T-cell (primary cell): ENCODE measurements at places on chromosomes 1 and 21.

DNA sequence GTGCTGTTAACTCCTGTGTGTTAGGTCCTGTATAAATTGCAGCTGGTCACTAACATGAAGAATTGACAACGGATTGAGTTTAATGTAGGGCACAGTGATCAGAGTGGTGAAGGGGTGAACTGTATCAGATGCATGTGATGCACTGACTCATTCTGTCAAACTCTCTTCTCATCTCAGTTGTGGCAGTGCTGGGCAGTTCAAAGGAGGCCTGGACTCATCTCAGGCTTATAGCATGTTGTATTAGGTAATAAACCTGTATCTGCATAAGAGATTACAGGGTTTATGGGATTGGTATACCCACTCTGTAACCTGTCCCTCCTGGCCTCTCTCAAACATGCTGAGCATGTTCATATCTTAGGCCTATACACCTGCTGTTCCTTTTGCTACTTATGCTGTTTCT, 12.4 kb upstream of the GBP3 start:
- DNase-seq: no peak

DNA sequence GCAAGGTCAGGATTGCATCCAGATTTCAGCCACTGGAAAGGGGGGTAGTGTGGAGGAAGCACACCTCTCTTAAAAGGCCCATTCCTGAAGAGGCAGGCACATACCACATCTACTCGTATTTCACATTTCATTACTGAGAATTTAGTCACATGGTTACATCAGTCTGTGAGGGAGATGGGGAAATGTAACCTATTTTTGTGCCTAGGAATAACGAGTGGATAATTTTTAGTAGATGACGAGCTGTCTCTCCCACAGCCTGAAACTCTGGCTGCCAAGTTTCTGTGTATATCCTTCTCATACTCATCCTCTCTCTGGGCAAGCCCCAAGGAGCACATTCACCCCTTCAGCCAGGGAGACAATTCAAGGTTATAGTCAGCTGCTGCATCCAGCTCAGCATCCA, 10.3 kb upstream of the C21orf91 start:
- no peak for DNase-seq

GRCh38 chr1:11725616-11726015, 10.3 kb upstream of the AGTRAP start:
- no peak for DNase-seq

- no peak for DNase-seq
These were observed 8.8 kb upstream of the THEM4 start for GRCh38 chr1:151918156-151918555.

DNA sequence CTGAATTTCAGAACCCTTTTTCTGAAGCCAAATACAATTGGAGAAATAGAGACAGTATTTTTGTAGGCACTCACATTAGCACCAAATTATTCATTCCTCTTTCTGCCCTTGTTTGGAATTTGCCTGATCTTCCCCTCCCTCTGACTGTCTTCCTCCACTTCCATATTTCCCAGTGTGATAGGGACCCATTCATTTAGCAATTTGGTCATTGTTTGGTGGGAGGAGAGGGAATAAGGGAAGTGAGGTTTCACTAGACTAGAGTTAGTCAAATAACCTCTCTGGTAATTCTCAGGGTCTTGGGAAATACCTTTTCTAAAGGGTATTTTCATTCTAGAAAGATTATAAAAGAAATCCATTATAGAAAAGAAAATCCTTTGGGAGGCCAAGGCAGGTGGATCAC, 31.0 kb upstream of the MTMR11 start:
- DNase-seq: no peak

DNA sequence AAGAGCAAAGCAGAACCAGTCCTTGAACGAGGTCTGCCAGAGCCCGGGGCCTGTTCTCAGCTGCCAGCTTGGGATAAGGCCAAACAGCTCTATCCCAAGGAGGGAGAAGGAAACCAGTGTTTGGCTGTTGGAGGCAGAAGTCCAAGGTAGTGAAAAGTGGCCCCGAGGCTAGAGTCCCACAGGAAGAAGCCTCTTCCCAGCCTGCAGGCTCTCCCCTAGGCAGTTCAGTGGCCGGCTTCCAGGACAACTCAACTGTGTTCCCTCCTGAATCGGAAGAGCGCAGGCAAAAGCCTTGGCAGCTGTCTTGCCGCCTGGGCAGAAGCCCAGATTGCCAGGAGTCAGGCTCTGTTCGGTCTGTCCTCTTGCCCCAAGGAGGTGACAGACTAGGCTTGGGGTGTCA, 19.3 kb downstream of the QSOX1 start:
- DNase-seq: no peak

GRCh38 chr1:30169269-30169668, 554.1 kb downstream of the MATN1 start:
- no peak for DNase-seq

- DNase-seq: no peak
These were observed at the start of gene LDLRAD2 for GRCh38 chr1:21811875-21812305. TSS of gene LDLRAD2 (plus strand) at chr1:21812265. CDS start at chr1:21812452, 187 bp downstream.

- no peak for DNase-seq
These were observed 18.0 kb downstream of the UBE2T start for GRCh38 chr1:202323731-202324130.

DNA sequence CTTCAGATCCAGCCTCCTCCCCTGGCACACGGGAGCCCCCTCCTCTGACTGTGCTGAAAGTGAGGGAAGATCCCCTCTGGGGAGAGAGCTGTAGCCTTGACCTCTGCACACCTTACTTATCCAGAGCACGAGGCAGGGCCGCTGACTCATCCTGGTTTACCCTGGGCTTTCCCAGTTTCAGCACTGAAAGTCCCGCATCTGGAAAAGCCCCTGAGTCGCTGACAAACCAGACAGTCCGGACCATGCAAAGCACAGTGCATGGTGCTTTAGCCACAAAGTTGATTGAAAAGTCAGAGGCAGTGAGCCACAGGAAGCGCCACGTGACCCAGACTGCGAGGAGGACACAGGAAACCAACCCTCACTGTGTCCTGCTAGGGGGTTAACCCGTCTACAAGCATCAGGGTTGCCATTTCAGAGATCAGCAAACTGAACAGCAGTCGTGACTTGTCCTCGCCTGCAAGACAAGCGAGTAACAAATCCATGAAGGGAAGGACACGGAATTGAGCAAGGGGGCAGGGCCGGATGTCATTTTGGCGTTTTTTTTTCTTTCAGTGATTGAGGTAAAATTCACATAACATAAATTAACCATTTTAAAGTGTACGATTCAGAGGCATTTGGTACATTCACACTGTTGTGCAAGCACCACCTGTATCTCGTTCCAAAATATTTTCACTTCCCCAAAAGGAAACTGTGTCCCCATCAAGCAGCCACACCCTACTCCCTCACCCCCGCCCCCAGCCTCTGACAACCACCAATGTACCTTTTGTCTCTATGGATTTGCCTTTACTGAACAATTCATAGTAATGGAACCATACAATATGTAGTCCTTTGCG, 19.9 kb upstream of the IFNGR2 start:
- DNase-seq: peak; percentile 53

DNA sequence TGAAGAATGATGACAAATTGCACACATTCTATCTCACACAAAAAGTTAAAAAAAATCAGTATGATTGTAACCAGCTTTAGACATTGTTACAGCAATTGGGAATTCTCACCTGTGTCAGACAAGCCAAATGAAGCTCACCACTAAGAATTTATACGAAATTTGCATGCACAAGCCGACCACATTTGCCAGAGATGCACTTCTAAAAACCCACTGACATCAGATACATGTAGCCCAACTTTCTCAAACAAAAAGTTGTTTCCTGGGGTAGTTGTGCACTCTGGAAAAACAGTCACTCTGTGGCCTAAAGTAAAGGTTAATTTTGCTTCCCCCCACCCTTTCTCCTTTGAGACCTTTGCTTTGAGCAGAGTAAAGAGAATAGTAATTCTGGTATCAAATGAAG, 67.9 kb upstream of the IL12RB2 start:
- no peak for DNase-seq

DNA sequence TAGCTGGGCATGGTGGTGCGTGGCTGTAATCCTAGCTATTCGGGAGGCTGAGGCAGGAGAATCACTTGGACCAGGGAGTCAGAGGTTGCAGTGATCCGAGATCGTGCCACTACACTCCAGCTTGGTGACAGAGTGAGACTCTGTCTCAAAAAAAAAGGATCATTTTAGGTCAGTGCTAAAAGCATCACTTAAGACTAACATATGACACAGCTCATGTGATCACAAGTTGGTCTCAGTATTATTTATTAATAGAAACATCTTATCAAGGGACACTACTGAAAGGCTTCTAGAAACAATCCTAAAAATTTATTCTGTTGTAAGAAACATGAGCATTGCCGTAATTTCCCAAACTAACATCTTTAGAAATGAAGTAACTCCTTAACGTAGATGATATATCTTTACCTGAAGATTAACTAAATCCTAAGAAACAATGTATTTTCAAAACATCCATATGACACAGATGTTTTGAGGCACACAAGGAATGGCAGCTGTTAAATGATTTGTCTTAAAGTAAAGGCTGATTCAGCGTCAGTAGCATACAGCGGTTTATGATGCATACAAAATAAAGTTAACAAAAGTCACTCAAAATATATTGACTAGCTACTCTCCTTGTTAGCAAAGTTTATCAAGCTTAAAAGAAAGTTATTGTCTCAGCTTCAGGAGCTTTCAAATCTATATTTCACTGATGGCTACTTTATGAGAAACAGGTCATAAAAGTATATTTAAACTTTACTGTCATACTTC, 2.6 kb downstream of the NIBAN1 start:
- DNase-seq: no peak

DNA sequence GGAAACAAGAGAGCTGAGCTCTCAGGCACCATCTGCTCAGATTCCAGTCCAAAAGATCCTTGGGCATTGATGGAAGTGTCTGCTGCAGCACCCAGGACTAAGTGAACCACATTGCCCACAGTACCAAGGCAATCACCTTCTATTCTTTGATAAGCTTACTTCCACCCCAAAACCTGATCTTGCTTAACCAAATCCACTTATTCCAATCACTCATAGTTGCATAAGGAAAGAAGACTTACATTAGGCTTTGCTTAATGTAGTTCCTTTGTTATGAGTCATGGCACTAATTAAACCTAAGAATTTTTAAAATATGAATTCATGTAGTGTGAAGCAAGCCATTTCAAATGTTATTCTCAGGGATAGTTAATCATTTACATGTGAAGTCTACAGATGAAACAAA, 84.5 kb downstream of the UCHL5 start:
- DNase-seq: no peak

DNA sequence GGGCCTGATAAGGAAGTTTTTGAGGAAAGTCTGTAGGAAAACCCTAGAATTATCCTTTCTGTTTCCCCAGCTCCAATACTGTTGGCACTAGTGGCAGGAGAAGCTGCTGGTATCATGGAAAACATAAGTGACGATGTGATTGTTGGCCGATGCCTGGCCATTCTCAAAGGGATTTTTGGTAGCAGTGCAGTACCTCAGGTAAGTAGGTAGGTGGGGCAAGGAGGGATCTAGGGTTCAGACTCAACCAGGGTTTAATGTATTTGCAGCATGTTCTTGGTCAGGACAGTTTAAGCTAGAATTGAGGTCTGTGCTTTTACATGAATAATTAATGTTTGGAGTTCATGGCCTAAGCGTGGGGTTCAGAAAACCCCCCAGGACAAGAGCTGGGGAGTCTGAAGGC, 62.1 kb downstream of the KDM1A start:
- DNase-seq: no peak

DNA sequence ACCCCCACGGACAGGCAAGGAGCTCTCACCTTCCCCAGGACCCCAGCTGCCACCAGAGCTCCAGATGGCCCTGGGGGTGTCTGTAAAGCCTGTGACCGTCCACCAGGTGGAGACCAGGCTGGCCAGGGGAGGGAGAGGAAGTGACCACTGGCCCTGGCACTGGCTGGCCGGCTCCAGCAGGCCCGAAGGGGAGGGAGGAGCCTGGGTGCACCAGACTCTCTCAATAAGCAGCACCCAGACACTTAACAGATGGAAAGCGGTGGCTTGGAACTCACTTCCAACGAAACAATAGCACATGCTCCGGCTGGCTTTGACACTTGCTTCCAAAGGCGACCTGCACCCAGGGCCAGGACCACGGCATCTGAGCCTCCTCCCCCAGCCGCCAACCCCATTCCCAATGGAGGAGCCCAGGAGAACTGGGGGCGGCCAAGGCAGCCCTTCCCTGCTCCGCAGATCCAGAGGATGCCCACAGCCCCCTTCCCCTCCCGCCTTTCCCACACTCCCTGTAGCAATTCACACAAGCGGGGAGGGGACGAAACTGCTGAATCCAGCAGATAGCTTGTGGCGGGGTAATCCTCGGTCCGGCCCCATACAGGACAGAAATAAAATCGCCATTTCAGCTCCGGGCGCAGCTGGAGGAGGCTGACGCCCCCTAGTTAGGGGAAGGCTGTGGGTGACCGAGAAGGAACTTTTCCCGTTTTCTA, 742 bp upstream of the PDE9A start:
- DNase-seq: no peak

DNA sequence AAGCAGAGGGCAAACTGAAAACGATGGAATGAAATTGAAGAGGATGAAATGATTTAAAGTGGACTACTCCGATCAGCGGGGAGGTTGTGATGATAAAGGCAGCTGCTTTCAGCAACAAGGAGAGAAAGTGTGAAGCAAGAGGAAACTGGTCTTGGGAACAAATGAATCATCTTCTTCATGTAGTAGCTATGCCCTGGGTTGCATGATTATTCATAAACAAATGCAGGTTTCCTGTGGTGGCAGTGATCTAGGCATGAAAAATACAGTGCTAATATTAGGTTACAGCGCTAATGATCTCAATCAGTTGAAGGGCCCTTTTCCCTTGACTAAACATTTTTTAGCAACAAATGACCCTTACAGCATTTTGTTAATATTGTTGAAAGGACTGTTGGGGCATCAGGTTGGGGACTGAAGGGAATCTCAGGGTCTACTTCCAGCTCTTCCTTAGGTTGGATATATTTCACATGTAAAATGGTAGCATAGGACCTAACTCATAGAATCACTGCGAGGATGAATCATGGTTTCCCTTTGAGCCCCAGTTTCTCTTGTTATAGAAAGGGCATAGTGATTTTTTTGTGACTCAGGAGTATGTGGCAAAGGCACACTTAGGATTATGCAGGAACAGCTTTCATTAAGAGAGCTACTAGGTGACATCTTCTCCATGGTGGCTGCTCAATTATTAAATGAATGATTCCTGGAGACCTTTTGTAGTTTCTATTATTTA, 1.9 kb upstream of the ZFYVE9 start:
- no peak for DNase-seq
